ENCODE measurements at places on chromosomes 16 and 17.

- no peak for DNase-seq
Measured at GRCh38 chr17:67518876-67519275, 141.8 kb downstream of the PITPNC1 start.

DNA sequence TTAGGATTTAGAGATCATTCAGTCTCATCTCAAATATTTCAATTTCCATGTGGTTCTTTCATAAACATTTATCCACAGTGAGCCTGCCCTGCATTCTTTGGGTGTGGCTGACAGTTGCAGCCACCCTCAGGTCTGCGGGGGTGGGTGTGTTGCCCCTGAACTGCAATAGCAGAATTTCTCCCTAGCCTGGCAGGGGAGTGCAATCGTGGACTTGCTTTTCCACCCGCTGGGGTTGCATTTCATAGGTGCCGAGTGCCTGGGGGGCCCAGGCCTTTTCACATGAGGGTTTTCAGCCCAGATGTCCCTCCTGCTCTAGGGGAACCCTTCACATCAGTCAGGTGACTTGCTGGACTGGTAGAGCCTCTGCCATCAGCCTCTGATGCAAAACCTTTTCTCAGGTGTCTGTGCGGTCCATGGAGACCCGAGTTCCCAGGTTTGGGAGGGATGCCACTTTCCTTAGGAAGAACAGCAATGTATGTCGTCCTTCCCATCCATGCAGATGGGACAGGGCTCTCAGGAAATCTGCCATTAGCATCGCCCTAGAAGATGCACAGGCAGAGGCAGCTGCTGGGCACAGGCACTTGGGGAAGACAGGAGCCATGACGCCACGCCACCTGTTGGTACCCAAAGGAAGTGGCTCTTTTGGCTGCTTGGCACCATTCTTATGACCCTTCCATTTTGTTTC is 2.4 kb upstream of the USP36 start:
- peak; percentile 43 for DNase-seq

DNA sequence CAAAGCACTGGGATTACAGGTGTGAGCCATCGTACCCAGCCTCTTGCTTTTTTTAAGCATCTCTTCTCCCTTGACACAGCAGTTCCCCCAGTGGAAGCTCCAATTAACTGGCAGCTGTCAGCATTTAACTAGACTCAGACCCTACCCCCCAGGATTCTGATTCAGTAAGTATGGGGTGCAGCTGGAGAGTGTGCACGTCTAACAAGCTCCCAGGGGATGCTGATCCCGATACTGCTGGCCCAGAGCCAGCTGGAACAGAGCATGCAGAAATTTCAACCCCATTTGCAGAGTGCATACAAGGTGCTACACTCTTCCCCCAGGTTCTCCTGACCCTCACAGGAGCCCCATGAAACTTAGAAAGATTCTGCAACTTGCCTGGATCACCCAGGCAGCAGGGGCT is 27.7 kb upstream of the BCO1 start:
- DNase-seq = no peak

- DNase-seq = no peak
Measured at GRCh38 chr17:55607731-55608341, 96.6 kb upstream of the SMIM36 start.

- DNase-seq = no peak
Measured at GRCh38 chr16:23283571-23283970, 18.5 kb upstream of the SCNN1B start.

DNA sequence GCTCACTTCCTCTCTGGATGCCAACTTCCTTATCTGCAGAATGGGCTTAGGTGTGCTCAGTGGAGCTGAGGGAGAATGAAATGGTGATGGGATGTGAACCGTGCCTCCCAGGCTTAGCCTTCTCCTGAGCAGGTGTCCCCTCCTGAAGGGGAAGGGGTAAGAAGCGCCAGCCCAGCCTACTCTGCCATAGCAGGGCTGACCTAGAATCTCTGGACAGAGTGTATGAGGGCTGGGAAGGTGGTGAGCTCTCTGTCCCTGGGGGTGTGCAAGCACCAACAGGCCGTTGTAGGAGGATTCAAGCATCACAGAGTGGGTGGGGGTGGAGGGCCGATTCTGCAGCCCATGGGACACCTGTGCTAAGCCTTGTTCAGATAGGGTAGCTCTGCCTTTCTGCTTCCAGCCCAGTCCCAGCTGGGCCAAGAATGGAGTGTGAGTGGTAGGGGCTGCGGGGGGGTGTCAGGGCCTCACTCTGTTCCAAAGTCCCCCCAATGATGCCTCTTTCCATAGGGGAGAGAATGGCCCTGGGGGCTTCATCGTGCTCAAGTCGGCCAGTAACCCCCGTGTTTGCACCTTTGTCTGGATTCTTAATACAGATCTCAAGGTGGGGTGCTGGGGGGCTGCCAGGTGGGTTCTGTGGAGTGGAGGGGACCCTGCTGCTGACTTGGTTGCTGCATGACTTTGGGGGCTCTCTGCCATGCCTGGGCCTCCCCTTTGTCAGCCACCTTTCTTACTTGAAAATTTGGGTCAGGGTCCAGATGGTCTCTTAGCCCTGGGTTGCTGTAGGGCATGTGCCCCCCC is 3.2 kb upstream of the TCAP start:
- DNase-seq = no peak

DNA sequence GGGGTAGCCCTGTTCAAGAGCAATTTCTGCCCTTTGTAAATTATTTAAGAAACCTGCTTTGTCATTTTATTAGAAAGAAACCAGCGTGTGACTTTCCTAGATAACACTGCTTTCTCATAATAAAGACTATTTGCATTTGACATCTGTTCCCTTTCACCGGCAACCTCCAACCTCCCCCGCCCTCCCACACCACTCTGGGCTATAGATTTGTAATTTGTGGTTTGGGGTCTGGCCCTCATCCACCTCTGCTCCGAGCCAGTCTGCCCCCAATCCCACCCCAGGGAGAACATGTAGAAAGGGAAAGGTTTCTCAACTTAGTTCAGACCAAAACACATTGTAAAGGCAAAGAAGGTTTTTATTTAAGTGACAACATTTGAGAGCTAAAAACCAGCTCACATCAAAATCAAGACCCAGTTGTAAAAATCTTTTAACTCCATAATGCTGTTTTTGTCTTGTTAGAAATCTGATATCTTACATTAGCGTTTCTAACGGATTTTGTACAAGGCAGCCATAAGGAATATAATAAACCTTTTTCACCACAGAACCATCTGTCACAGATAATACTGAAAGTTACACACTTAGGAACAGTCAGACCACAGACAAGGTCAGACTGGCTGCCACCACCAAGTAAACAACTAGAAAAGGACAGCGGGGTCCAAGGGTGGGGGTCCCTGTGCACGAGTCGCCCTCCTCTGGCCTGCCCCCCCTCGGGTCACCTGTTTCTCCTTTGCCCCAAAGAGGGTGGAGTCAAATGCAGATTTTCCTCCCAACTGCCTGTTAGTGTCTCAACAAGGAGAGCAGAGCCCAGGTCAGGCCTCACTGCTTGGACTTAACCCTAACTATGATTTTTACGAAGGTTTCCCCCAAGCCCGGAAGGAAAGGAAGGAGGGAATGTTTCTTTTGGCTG is 6.9 kb downstream of the PIMREG start:
- DNase-seq = no peak

DNA sequence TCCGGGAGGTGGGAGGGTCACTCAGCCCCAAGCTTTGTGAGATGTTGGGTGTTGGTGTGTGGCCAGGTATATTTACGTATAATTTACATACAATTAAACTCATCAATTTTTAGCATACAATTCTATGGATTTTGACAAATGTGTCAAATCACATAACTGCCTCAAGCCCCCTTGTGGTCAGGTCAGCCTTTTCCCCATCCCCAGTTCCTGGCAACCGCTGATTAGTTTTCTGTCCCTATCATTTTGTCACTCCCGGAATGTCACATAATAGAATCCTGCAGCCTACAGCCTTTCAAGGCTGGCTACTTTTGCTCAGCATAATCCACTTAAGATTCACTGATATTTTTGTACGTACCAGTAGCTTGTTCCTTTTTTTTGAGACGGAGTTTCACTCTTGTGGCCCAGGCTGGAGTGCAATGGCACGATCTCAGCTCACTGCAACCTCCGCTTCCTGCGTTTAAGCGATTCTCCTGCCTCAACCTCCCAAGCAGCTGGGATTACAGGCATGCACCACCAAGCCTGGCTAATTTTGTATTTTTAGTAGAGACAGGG is 19.3 kb upstream of the RAI1 start:
- DNase-seq = no peak

GRCh38 chr17:68443972-68444464 is 13.3 kb downstream of the WIPI1 start:
- DNase-seq = no peak

DNA sequence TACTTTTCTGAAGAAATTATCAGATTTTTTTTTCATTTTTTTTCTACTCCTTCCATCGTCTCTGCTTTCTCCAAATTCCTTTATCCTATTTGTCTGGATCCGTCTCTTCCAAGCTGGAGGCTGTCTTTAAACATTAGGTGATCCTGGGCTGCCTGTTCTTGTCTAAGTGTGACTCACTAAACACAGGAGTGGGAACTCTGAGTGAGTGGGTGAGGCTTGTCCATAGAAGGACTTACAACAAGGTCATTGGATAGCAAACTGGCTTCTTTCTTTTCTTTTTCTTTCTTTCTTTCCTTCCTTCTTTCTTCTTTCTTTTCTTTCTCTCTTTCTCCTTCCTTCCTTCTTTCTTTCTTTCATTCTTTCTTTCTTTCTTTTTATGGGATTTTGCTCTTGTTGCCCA is 18.2 kb downstream of the ALOX15 start:
- no peak for DNase-seq

DNA sequence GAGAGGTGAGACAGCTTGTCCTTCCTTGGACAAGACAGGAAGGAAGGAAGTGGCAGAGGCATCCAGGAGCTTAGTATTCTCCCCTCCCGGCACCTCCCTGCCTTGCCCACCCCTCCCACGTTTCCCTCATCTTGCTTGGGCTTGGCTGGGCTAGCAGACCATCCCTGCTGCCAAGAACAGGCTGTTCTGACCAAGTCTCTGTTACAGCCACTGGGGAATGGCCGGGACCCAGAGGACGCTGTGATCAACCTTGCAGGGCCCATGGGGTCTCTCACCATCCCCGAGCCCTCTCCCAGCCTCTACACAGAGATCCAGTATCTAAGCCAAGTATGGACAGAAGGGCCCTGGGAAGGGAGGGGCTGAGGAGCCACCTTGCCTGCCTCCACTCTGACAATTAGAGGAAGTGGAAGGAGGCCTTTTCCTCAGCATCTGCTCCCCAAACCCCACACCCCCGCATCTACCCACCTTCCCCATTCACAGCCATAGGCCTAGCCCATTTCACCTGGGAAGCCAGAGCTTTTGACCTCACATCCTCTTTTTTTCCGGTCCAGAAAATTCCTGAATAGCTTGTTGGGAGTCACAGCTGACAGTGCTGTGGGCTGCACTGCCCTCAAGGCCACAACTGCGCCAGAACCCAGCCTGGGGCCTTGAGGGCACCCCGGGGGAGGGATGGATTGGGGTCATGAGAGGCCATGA is 14.1 kb downstream of the CD300LG start:
- DNase-seq = no peak

DNA sequence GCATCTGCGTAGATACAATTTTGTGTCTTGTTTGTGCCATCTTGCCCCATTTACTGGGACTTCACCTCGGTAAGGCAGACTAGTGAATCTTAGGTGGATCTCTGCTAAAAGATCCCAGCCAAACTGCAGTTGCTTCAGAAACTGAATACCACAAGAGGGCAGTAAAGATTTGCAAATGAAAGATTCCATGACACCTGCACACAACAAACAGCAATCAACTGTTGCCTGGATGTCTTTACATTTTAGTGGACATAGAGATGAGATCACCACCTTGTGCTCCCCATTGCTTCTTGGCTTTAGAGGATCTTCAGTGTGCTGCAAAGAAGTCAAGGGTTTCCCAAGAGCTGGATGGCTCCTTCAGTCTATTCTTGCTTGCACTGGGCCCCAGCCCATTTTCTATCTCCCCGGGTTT is 119.2 kb upstream of the CACNG5 start:
- no peak for DNase-seq

DNA sequence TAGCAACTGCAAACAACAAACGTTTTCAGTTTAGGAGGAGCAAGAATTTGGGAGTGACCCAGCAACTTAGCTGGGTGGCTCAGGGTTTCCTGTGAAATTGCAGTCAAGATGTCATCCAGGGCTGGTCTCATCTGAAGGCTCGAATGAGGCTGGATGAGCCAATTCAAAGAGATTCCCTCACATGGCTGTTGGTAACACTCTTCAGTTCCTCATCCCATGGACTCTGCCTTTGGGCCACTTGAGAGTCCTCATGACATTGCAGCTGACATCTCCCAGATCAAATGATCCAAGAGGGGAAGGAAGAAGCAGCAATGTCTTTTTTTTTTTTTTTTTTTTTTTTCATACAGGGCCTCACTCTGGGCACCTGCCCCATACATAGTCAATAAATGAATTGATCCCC is 26.3 kb downstream of the UBALD1 start:
- DNase-seq = no peak

DNA sequence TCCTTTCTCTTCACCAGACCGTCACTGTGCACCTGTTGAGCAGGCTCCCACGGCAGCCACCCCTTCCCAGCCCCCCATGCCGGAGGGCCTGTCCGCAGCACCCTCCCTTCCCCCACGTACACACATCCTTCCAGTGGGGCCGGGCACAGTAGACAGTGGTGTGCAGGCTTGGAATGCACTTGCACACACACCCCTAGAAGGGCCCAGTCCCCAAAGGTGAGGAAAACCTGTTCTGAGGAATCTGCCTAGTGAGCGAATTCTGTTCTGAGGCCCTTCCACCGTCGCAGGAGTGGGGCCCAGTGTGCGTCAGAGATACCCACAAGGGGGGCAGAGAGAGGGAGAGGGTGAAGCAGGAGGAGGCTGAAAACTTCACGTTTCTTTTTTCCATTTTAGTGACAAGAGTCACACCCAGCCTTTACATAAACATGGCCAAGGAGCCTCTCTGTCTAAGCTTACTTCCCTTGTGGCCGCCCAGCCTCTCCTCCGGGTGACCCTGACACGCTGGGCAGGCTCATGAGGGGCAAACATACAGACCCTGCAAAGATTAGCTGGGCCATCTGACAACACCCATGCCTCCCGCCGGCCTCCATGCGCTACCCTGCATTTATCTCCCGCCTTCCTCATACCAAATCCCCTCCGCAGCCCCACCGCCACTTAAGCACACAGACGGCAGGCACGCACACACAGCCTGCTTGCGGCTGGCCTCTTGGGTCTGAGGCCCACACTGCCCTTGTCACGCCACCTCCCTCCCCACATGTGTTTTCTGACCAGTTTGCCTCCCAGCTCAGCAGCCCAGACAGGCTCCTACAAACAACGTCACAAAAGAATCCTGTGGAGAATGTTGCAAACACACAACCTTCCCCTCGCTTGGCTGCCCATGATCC is 1.8 kb downstream of the ZBTB4 start:
- DNase-seq = no peak

- peak; percentile 14 for DNase-seq
Measured at GRCh38 chr16:30805056-30805369, 18.0 kb upstream of the ZNF629 start.

DNA sequence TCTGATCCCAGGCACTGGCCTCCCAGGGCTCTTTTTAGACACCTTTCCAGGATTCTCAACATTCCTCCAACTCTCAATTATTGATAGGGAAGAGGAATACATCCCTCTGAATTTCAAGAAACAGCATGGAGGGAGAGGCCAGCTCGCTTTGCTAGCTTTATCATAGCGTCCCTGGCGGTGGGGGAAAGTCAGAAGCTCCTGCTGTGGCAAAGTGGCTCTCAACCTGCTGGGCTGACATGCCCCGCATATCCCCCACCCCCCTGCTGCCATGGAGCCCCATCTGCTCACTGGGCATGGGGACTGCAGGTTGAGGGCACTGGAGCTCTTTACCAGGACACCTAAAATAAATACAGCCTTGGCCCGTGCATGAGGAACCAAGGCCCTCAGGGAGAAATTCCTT is 140.3 kb downstream of the SLC39A11 start:
- no peak for DNase-seq
